Body of pancreas (tissue), 4 donors: ENCODE measurements at places on chromosomes 16 and 17. TPM values are rescaled to one million over a fixed set of nuclear protein-coding genes. Genes with fewer than 3 reads are reported as not detected.

DNA sequence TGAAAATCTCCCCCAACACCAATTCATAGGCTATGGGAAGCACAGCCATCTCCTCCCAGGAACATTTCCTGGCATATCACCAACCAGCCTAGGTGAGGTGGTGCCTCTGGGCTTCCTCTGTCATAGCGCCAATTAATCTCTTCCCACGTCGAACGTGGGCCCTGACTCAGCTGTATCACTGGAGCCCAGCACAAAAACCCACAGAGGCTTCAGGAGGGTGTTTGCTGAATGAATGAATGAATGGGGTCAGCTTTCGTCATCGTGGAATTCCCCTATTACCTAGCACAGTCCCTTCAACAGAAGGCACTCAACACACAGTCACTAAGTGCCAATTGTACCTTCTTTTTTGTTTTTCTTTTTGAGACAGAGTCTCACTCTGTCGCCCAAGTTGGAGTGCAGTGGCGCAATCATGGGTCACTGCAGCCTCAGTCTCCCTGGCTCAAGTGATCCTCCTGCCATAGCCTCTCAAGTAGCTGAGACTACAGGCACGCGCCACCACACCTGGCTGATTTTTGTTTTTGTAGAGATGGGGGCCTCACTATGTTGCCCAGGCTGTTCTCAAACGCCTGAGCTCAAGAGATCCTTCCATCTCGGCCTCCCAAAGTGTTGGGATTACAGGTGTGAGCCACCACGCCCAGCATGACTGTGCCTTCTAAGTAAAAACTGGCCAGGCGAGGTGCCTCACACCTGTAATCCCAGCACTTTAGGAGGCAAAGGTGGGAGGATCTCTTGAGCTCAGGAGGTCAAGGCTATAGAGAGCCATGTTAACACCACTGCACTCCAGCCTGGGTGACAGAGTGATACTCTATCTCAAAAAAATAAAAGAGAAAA is 4.1 kb downstream of the ZNF688 start:
- no peak for DNase-seq

DNA sequence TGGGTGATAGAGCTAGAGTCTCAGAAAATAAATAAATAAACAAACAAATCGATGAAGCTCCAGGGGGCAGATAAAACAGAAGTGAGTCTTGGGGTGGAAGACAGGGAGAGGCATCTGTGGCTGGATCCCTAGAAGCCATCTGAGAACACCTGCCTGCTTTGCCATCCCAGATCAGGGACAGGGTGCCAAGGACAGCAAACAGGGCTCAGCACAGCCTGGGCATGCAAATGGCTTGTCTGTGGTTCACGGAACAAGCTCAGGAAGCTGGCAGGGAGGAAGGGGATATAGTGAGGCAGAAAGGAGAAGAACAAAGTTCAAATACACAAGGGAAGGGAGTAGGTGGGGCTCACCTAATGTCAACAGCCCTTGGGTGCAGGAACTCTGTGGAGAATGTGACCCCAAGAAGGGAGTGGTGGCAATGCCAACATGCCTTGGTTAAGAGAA is 27.5 kb downstream of the TRIM25 start:
- no peak for DNase-seq

The CD79B gene
- not detected for total RNA-seq

- DNase-seq, result no peak
These were observed 26.8 kb downstream of the EFCAB5 start for GRCh38 chr17:29968271-29968670.

The HNF1B gene
- 37.6 TPM for total RNA-seq

- no peak for DNase-seq
These were observed 25.3 kb upstream of the MTMR4 start for GRCh38 chr17:58539698-58540097.

DNA sequence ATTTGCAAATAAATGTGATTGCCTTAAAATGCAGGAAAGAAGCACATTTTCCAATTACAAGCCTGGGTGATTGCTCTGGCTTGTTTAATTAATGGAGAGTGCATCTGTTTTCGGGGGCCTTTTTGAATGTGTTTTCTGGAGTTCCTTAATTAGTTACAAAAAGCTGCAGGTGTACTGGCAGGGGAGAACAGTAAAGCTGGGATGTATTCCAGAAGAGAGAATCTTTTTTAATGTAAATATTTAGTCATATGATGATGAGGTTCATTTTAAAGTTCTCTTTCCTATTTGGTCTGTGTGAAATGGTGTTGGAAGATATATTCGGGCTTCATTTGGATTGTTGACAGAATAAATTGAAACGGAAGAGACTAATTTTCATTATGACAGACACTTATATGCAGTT is 70.9 kb upstream of the N4BP1 start:
- DNase-seq, result no peak

DNA sequence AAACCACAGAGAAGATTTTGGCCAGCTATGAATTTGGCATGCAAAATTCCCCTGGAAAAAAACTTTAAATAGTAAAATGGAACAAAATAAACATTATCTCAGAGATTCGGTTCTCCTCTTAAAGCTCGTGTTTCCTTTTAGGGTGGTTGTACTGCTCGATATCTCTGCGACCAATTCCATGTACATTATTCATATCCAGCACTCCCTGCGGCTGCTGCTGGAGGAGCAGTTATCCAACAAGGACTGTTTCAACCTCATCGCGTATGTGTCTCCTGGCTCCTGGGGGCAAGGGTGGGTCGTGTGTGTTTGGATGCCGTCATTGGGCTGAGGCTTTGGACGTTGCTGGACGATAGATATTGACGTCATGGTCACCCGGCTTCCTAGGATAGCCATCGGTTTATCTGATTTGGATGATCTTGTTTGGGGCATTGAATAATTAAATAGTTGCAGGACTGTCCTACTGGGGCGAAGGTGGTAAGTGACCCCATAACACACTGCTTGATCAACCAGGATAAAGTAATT is 33.8 kb downstream of the VWA3A start:
- no peak for DNase-seq

DNA sequence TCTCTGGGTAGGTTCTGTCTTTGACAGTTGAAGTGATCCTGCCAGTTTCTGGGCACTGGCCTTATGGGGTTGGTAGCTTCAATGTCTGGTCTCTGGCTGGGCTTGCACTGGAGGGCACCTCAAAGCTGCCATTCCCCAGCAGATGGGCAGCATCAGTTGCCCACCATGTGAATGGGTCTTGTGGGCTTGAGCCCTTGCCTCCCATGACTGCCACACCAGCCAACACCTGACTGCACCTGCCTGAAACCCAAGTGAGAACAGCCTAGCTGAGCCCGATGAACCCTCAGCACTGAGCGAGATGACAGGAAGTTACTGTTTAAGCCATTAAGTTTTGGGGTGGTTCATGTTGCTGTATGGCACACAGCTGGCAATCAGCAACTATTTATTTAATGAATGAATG is 69.1 kb upstream of the AXIN2 start:
- no peak for DNase-seq

The ZNF18 gene
- 7.0 TPM for total RNA-seq

The C17orf100 gene
- 3.3 TPM for total RNA-seq

DNA sequence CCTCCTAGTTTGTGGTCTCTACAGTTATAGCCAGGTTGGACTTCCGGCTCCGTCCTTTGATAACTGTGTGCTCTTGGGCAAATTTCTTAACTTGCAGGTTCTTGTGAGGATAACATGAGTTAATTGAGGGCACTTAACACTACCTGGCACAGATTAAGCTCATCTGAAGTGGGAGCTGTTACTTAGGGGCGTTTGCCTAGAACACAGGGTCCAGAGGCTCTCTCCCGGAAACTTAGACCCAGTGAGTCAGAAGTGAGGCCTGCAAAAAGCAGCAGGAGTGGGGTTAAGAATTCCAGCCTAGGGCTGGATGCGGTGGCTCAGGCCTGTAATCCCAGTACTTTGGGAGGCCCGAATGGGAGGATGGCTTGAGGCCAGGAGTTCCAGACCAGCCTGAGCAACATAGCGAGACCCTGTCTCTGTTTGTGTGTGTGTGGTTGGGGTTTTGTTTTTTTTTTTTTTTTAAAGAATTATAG is 1.4 kb downstream of the MVP start:
- no peak for DNase-seq

The PLA2G10 gene
- total RNA-seq, result 2.6 TPM

The INCA1 gene
- total RNA-seq, result not detected

The KCNJ16 gene
- total RNA-seq, result 53.4 TPM

The CNTNAP1 gene
- 6.7 TPM for total RNA-seq

The TMEM98 gene
- 99.2 TPM for total RNA-seq

The HBA1 gene
- total RNA-seq, result not detected

- no peak for DNase-seq
These were observed 12.4 kb downstream of the CCDC43 start for GRCh38 chr17:44677136-44677535.

GRCh38 chr16:66405057-66405783 is 21.9 kb upstream of the BEAN1 start:
- DNase-seq, result no peak

GRCh38 chr17:69448431-69449102 is 34.1 kb downstream of the MAP2K6 start:
- peak; percentile 27 for DNase-seq

- DNase-seq, result no peak
These were observed 2.2 kb upstream of the UBE2Z start for GRCh38 chr17:48905987-48906515.

- no peak for DNase-seq
These were observed 5.3 kb upstream of the C16orf74 start for GRCh38 chr16:85755929-85756768.

DNA sequence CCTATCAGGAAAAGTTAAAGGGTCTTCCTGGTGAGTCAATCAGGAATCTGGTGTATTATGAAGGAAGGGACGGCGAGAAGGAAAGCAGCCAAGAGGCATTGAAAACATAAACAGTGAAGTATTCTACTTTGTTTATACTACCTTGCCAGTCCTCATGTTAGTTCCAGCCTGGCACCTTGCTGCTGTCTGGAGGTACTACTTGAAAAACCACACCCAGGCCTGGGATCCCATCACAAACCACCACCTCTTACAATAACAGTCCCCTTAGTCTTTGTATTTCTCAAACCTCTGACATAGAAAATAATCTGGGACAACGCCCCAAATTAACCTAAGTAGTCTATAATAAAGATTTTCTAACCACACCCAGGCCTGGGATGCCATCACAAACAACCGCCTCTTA is 676.7 kb upstream of the SOX9 start:
- DNase-seq, result no peak

The KRT12 gene
- not detected for total RNA-seq

The RPL38 gene
- 156 TPM for total RNA-seq

The KRTAP9-2 gene
- total RNA-seq, result not detected

The PPY gene
- 15.5 TPM for total RNA-seq

DNA sequence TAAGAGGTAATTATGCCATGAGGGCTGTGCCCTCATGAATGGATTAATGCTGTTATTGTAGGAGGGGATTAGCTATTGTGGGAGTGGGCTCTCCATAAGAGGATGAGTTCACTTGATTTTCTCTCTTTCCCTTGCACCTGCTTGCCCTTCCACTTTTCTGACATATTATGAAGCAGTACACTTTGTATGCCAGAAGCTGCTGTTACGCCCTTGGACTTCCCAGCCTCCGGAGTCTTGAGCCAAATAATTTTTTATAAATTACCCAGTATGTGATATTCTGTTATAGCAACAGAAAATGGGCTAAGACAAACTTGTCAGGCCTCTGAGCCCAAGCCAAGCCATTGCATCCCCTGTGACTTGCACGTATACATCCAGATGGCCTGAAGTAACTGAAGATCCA is 38.4 kb downstream of the PSMD12 start:
- no peak for DNase-seq

GRCh38 chr16:14502256-14502875 is 127.7 kb downstream of the PARN start:
- no peak for DNase-seq
